ENCODE measurements at places on chromosomes 2 and 18. TPM values are rescaled to one million over a fixed set of nuclear protein-coding genes. Genes with fewer than 3 reads are reported as not detected.

The ABCB11 gene
- polyA plus RNA-seq: not detected

The SERPINB13 gene
- not detected for polyA plus RNA-seq

The SLC14A1 gene
- 16.2 TPM for polyA plus RNA-seq

The MAL gene
- polyA plus RNA-seq: 206 TPM

The IL1RL1 gene
- 1.7 TPM for polyA plus RNA-seq

The LHCGR gene
- polyA plus RNA-seq: not detected

The NMS gene
- not detected for polyA plus RNA-seq

The FHOD3 gene
- polyA plus RNA-seq: 15.2 TPM

The CAPN13 gene
- polyA plus RNA-seq: 1.7 TPM

The EMILIN1 gene
- 6.2 TPM for polyA plus RNA-seq

The GLI2 gene
- 0.37 TPM for polyA plus RNA-seq

Measured in brain (organoid and tissue), 16 donors.